BJ (cell line): ENCODE measurements at places on chromosomes 3 and 15. TPM values are rescaled to one million over a fixed set of nuclear protein-coding genes. Genes with fewer than 3 reads are reported as not detected.

ABHD14A gene
- polyA plus RNA-seq: 10.7 and 16.5 TPM in 2 replicates

AADACL2 gene
- polyA plus RNA-seq: not detected in 2 replicates

CDC25A gene
- polyA plus RNA-seq: 1.9 and 2.7 TPM in 2 replicates

DUOXA2 gene
- polyA plus RNA-seq: not detected in 2 replicates

PRR20G gene
- polyA plus RNA-seq: not detected in 2 replicates

CYP1A1 gene
- polyA plus RNA-seq: 0.10 TPM in 1 of 2 replicates, not detected in the other

TAMM41 gene
- 10.0 and 12.0 TPM in 2 replicates for polyA plus RNA-seq

THRB gene
- polyA plus RNA-seq: 0.72 and 0.83 TPM in 2 replicates

CCDC33 gene
- 0.18 and 0.26 TPM in 2 replicates for polyA plus RNA-seq

- no peak for DNase-seq
Observed at GRCh38 chr15:39628144-39628508, 47.2 kb downstream of the THBS1 start.

DNA sequence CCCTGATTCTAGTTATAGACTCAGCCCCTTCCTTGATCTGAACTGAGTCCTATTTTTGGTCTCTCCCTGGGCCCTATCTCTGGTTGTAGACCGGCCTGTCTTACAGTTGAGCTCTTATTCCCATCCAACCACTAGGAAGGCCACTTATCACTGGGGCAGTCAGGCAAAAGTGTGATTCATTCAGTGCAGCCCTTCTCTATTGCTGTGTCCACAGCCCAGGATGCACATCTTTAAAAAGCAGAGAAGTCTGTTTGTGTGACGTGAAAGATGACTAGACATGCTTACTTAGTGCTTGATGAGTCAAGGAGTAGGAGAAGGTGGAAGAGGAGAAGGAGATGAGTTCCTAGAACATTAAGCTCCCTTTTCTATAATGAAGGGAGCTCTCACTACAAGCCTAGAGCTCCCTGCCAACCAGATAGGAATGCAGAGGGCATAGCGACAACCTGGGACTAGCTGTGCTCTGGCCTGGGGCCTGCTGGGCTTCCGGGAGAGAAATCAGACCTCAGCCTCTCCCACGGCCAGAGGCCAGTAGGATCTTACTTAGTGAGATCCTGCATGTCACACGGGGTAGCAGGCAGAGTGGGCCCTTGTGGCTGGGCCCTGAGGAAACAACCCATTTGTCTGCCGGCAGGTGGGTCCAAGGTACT is 25.7 kb downstream of the INSYN1 start:
- no peak for DNase-seq

GRCh38 chr3:150296966-150297365 is 111.1 kb upstream of the TSC22D2 start:
- DNase-seq: no peak

DNA sequence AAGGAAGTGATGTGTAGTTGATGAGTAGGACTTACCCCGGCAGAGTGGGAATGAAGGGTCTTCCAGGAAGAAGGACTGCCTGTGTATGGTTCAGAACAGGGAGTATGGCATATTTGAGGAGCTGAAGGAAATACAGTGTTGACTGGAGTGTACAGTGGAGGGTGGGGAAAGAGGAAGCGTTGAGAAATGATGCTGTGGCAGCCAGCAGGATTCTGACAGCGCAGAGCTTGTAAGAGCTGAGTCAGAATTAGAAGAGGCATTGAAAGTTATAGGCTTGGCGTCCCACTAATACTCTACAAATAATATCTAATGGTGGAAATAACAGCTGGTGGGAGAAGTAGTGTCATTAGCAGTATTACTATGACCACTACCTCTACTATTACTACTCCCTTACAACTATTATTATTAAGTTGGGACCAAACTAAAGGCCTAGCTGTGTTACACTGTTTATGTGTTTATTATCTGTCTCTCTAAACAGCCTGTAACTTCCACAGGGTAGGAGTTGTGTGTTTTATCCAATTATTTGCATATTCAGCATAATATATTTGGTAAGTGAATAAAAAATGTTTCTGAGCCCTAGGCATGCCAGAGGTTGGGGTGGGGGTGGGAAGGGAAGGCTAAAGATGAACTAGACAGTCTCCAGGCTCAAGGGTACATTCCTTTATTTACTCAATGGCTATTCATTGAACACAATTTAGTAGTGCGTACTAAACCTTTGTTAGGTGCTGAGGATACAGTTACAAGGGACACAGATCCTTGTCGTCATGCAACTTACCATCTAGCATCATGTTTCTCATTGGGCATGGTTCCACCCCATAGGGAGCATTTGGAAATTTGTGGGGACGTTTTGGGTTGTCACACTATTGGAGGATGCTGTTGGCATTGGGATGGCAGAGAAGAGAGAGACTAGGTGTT is 428.8 kb upstream of the ONECUT1 start:
- no peak for DNase-seq

DNA sequence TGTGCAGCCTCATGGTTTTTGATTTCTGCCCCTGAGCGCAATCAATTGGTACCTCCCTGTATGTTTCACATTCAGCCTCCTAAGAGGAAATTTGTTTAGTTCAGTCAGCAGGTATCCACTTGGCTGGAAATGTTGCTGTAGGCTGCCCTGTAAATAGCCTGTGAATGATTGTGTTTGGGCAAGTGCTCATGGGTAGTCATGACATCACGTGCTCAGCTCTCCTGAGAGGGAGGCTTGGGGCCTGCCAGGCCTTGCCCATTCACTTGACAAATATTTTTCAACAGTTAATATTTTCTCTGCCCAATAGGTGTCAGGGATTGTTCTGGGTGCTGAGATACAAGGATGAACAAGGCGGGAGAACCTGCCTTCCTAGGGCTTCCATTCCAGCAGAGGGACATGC is 13.3 kb downstream of the HRH1 start:
- no peak for DNase-seq

DNA sequence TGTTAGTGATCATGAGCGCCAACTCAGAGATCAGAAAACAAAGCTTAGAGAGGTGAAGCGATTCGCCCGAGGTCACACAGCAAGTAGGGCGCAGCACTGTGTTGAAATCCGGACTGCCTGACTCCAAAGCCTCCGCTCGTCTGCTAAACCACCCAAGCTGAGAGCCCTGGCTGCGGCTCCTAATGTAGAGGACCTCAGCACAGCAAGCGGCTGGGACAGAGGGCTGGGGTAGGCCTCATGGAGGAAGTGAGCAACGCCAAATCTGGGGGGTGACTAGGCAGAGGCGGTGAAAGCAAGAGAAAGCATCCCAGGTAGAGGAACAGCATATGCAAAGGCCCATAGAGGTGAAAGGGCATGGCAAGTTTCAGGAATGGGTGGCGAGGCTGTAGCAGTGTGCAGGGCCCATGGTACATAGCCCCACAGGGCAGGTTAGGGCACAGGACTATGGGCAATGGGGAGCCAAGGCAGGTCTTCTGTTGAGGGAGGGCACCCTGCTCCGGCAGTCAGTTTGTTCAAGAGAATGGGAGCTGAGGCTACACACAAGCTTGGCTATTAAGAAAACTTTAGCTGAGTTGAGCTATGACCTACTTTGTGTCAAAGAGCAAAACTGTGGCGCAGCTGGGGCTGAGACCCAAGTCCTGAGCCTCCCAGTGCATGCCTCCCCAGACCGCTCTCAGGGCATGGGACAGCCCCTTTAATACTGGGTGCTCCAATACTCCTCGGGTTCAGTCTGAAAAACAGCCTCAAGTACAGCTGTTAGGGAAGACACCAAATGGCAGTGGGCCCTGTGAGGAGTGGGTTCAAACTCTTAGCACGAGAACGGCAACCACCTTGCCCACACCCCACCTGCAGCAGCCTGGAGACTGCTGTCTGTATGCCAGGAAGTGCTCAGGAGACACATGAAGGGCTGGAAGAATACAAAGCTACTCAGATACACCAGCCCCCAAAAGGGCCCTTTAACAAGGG is 988 bp upstream of the CFAP92 start:
- DNase-seq: no peak

GRCh38 chr3:89392991-89393390 is 285.6 kb downstream of the EPHA3 start:
- DNase-seq: no peak

- DNase-seq: peak; percentile 35
Observed at GRCh38 chr3:63791974-63792373, 27.1 kb upstream of the C3orf49 start.

DNA sequence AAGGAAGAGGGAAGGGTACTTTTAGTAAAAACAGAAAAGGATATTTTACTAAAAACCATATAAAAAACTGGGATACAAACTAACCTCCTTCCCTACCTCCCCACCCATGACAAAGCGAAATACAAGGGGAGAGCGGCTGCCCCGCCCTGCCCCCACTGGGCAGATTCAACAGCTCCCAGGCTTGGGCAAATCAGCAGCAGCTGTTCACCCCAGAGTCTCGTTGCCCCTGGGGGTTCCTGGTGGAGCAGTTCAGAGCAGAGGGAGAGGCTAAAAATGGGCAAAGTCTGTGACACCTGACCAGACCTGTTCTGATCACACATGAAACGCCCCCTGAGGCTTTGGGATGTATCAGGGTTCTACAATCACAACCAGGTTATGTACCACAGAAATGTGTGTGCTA is 2.5 kb upstream of the ETFA start:
- DNase-seq: no peak

GRCh38 chr15:29040370-29040751 is 154.6 kb downstream of the APBA2 start:
- no peak for DNase-seq

- no peak for DNase-seq
Observed at GRCh38 chr3:123134671-123135070, 67.1 kb upstream of the SEC22A start.

- DNase-seq: no peak
Observed at GRCh38 chr3:151770956-151771355, 37.2 kb downstream of the AADACL2 start.

DNA sequence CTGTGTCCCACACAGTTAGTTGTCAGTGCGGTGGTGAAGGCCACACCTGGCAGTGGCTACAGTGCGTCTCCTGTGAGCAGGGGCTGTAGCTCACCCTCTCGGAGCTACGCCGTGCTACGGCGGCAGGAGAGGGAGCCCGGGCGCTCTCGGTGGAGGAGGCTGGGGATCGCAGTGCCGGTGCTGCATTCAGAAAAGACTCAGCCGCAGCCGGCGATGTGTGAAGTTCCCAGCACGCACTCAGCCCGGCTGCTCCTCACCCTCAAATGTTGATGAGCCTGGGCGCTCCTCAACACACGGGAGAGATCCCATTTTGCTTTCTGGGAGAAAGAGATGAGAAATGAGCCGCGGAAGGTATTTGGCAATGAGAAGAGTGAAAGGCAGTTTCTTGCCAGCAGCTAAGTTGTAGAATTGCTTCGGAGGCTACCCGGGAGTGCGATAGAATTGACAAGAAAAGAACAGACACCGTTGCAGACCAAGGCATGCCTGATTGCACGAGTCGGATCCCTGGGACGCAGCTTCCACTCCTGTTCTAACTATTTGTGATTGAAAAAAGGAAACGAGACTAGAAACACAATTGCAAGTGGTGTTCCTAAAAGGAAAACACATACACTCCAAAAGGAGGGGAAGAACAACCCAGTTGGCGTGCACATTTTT is at the start of gene UNC13C:
UNC13C (plus strand) TSS at position 189 of the 654 bp plus-strand sequence. CDS start 34,463 bp downstream, outside the sequence.
- no peak for DNase-seq

DNA sequence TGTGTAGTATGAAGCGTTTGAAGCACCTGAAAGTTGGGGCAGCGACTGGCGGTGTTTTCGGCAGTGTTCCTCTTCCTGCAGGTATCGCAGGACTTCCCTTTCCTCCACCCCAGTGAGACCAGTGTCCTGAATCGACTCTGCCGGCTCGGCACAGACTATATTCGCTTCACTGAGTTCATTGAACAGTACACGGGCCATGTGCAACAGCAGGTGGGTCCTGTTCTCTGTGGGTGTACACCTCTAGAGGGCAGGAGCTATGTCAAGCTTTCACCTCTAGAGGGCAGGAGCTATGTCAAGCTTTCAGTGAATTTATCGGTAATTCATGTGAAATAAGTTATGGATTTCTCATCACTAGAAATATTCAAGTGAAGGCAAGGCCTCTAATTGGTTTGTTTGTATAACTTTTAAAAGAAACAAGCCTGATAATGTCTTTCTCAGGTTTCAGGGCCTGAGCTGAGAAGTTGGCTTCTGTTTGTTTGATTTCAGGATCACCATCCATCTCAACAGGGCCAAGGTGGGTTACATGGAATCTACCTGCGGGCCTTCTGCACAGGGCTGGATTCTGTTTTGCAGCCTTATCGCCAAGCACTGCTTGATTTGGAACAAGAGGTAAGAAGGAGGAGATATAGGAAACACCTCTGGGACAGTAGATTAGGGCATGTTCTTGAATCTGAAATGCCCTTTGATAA is 5.3 kb downstream of the TUBGCP4 start:
- no peak for DNase-seq

- DNase-seq: no peak
Observed at GRCh38 chr3:46540550-46540949, 25.6 kb downstream of the LRRC2 start.

GRCh38 chr3:72077473-72078259 is 292.7 kb upstream of the PROK2 start:
- DNase-seq: no peak

DNA sequence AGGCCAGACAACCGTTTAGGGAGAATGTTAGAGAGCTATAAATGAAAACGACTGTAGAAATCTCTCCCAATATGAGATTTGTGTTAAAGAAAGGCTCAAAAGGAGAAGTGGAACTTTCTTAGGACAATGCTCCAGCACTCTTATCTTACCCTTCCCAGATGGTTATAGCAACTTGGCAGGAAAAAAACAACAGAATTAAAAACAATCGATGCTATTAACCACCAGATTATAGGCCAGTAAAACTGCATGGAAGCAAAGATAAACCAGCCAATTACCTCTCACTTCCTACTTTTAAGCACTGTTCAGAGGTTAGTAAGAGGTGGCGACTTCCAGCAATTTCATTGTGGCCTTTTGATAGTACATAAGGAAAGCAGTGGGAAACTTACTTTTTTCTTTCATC is 72.9 kb downstream of the TMCC1 start:
- DNase-seq: no peak

- DNase-seq: no peak
Observed at GRCh38 chr15:101477851-101478362, 11.6 kb downstream of the PCSK6 start.

GRCh38 chr3:18245721-18246120 is 179.4 kb downstream of the SATB1 start:
- no peak for DNase-seq

GRCh38 chr3:11136830-11137626 is 17.3 kb upstream of the HRH1 start:
- peak; percentile 100 for DNase-seq
